CD4-positive, alpha-beta T cell treated with Interleukin-1 beta for 1 hour (primary cell): ENCODE measurements at places on chromosomes 12 and 14.

DNA sequence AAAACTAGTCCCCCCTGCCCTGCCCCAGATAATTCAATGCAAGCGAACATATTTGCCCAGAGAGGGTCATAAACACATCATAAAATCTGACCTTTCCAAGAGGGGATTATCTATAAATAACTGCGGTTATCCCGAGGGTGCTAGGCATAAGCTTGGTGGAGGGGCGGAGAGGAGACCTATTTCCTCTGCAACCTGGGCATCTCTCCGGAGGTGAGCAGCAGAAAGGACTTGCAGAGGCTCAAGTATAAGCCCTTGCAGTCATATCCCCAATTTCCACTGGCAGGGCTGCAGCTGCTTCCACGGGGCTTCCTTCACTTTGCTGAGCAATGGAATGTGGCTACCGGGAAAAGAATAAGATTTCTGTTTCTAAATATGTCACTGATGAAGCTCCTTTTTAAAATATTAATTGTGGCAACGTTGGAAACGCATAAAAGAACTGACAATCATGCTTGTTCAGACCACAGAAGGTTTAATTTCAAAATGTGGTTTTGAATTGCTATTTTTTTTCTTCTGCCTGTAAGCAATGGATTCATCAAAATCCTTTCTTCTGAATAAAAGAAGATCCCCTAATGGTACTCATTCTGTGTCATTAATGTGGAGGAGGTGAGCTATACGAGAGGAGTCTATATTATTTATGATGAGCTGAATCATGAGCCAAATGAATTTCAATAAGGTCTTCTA lies 268.9 kb upstream of the ATP2B1 start:
- no peak for DNase-seq

DNA sequence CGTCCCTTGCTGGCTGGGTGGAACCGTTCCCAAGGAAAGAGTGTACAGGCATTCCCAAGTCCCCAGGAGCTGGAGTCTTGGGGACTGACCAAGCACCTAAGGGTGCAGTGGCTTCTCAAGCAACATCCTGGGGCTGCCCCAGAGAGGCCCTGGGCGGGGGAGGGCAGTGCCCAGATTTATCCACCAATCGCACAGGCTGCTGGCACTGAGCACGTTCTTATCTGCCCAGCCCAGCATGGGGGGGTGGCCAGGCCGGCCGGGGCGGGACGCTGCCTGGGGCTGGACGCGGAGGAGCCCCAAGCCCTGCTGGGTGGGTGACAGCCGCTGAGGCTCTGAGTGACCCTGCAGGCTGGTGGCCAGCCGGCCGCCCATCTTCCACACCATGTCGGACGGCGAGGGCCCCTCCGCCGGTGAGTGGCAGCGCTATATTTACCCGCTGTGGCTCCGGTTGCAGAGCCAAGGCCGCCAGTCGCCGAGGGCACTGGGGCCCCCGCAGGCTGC lies 53.4 kb downstream of the CYP46A1 start:
- no peak for DNase-seq

- DNase-seq = no peak
These were observed 165.6 kb downstream of the PRKCH start for GRCh38 chr14:61486930-61487495.

DNA sequence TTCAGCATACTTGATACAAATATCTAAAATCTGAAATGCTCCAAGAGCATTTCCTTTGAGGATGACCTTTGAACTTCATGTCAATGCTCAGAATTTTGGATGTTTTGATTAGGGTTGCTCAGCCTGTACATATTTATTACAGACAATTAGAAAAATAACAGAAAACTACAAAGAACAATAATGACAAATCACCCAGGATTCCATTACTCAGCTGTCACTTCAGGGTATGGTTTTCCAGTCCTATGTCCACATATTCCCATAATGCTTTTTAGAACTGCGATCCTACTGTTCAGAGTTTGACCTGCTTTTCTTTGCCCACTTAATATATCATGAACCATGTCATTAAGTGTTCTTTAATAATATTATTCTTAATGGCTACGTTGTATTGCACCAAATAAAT lies 11.4 kb downstream of the DLGAP5 start:
- no peak for DNase-seq

DNA sequence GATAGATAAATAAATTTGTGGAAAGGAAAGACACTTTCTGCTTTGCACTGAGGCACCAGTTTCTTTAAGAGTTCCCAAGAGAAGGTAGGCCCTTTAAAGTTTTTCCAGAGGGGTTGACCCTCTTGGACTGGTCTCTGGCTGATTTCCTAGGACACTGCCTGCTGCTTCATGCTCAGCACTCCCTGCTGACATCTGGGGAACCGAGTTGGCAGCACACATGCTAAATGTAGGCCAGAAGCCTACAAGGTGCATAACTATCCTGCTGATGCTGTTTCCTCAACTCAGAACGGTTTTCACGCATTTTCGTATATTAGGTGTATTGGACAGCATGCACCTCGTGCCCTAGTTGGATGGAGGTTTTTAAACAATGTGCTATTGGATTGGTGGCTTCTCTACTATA lies 887.2 kb upstream of the SEL1L start:
- no peak for DNase-seq

DNA sequence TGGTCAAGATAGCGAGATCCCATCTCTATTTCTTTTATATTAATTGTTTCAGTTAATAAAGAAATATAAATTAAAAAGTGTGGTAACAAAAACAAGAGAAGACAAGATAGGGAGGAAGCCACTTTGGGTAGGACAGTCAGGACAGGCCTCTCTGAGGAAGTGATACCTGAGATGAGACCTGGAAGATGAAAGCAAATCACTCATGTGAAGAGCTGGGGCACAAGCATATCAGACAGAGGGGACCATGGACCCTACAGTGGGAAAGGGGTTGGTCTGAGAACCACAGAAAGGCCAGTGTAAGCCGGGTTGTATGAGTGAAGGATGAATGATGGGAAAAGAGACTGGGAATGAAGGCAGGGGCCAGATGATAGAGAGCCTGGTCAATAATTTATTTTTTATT lies 1.8 kb upstream of the MED6 start:
- DNase-seq = no peak

DNA sequence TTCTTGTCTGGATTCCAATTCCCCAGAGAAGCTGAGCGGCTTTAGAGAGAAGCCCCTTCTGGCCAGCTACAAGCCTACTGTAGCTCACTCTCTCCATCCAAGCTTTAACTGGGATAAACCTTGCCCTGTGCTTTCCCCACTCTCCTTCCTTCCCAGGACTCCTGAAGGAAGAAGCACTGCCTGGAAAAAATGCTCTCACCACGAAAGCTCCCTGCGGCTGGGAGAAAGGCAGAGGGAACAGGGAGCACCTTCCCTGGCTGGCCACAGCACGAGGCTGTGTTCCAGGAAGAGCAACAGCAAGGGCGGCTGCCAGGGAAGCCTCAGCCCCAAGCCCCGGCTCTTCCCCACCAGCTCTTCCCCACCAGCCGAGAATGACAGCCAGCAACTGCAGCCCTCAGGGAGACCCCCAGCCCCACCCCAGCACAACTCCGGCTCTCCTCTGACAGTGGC lies 40.8 kb upstream of the PNMA1 start:
- no peak for DNase-seq

- DNase-seq = peak; percentile 89
These were observed at the start of gene SART3 for GRCh38 chr12:108560752-108561719. Gene SART3 (minus strand): TSS chr12:108561173. CDS start chr12:108561154, 19 bp downstream.

DNA sequence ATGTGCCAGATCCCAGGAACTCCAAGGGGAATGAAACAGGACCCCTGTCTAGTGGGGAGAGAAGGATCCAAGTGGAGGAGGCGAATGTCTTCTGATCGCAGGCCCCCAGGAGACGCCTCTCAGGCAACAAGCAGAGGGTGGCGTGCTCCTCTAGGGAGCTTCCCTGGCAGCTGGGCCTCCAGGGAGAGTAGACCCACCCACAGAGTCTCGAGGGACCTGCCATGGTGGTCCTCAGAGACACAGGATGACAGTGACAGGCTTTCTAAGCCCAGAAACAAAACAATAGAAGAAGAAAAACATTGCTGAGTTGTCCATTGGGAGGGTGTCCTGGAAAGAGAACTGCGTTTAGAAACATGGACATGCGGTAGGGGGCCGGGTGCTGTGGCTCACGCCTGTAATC lies 140.6 kb upstream of the MAP1LC3B2 start:
- DNase-seq = no peak
